ENCODE measurements at places on chromosomes 2 and 18.

GRCh38 chr18:76388891-76389423 is 106.1 kb downstream of the ZNF516 start:
- no peak for DNase-seq

DNA sequence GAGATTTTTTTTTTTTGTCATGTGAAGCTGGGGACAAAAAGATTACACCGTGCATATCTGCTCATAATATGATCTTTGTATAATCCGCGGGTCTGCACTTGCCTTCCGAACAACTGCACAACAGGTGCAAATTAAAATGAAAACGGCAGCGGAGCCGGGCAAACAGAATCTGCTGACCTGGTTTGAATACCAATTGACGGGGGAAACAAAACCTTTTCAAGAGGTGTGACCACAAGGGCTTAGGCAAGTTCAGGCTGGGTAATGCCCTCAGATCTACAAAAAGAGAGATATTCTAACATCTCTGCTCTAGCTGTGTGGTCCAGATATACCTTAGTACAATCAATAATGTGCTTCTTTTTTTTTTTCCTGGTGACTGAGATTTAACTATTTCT is 88.5 kb downstream of the ZEB2 start:
- DNase-seq, result no peak

DNA sequence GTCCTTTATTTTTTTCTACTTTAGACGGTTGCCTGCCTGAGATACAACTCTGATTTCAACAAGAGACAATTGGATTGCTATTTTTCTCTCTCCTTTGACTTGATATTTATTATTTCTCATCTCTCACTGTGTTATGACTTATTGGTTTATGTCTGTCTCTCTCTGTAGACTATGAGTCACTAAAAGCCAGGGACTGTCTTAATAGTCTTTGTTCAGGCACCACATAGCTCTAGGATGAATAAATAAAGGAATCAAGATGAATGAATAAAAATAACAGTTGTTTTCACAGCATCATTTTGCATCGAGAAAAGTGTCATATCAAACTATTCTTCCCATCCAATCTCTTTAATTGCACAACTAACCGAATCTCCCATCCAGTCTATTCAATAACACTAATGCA is 31.4 kb upstream of the CD28 start:
- DNase-seq, result no peak

- no peak for DNase-seq
These were observed 1.9 kb downstream of the DUSP2 start for GRCh38 chr2:96143231-96143847.

DNA sequence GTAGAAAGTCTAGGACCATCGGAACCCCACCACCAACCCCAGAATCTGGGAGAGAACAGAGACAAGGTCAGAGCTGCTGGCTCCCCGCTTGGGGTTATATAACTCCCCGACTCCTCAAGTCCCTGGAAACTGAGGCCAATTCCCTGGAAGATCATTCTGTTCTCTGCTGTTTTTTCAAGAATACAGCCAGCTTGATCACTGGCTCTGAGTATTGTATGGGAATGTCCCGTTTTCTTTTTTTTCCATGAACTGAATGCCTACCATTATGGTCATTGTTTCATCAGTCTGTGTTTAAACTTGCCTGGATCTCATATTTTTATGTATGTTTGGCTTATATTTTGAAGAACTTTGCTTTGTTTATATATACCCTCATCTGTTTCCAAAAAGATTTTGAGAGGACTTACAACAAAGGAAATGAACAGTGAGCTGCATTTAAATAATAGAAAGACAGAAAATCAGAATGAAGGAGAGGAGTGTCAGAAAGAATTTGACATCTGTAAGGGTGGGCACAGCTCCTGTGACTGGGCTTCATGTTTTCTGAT is 90.0 kb upstream of the ALPP start:
- no peak for DNase-seq

DNA sequence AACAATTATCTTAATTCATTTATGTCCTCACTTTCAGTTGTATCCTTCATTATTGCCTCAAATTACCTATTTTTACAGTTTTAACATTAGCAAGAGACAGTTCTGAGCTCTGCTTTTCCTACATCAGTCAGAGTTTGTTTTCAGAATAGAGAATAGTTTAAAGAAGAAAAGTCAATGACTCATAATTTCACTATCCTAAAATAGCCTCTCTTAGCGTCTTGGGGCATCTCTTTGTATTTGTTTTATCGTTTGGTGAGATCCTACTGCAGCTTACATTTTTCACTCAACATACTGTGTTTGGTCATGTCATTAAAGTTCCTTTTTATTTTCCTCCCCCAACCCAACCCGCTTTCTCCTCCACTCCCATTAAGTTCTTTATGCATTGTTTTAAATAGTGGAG is 3.8 kb downstream of the SEC11C start:
- no peak for DNase-seq

GRCh38 chr2:42841344-42841743 is 49.0 kb upstream of the HAAO start:
- no peak for DNase-seq

DNA sequence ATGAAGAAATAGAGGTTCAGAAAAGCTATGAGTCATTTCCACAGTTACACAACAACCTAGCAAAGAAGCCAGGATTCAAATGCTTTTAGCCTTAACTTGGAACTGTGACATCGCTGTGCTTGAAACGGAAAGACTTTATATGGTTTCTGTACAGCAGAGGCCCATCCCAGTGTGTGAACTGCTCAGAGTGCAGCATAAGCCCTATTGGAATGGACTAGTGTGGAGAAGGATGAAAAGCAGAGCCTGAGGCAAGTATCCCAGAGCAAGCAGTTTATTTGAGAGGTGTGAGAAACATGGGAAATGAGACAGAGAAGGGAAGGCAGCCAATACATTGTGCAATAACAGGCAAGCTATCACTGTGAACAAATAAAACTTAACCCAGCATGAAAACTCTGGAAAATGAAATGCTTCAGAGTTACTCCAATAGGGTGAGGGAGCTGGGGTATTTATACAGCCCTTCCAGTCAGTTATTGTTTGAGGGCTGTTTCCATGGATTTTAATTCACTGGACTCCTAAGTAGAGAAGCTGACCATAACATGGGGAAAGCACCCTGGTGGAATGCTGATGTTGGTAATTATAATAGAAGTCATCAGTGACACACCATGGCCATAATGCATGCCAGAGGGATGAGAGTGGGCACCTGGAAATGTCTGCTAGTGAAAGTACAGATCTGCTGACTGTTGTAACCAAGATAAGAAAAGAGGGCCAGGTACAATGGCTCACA is 254.0 kb upstream of the POU3F3 start:
- DNase-seq, result no peak

DNA sequence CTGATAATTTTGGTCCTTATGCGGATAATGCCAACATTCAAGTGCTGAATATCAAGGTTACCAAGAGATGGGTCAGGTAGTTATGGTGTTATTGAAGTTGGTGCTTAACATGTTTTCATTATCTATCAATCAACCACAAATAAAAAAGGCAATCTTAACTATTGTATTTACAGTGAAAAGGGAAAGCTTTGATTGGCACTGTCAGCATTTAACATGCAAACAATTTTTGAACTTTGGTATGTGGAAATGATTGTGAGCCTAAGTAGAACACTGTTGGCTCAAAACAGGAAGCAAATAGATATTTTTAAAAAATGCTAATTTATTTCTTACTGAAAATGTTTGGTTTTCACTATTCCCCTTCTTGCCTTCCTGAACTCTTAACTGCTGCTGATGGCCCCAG is 21.9 kb downstream of the APLF start:
- DNase-seq, result no peak

GRCh38 chr2:222652491-222653255 is 3.2 kb downstream of the FARSB start:
- DNase-seq, result no peak

- no peak for DNase-seq
These were observed 30.4 kb downstream of the MSTN start for GRCh38 chr2:190031969-190032618.

- DNase-seq, result no peak
These were observed 60.0 kb downstream of the IRS1 start for GRCh38 chr2:226739545-226740030.

- no peak for DNase-seq
These were observed 360.4 kb downstream of the SLC4A3 start for GRCh38 chr2:219987830-219988229.

GRCh38 chr2:186486651-186487647 is 889 bp downstream of the ZC3H15 start:
- no peak for DNase-seq

DNA sequence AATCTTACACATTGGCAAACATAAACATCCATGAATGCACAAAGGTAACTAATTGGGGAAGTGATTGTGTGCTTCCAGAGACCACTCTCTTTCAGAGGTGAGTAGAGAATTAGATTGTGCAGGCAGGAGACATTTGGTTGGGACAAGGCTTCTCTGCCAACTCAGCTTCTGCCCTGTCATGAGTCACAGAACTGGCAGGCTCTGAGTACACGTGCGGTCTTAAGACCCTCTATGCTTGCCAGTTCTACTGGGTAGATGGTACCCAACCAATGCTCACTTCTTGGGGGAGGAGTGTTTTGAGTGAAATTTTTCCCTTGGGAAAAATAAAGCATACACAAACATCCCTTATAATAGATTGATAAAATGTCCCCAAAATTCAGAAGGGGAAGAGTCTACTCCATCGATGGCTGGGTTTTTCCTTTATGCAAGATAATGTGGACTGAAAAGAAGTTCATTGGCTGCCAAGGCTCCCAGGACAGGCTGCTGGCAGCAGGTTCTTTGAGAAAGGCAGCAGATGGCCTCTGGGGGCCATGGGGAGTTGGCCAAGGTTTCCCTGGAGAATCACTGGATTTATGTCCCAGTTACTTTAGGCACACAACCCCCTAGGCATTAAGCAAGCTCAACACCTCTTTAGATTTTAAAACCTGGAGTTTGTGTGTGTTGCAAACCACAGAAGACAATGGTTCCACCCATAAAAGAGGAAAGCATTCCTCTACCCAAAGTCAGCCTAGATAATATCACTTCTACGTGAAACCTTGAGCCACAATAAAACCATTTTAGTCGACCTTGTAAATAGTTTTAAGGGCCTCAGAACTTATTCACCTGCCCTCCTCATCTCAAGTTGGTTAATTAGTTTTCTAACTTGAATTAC is 417.0 kb downstream of the TXNL1 start:
- DNase-seq, result no peak

DNA sequence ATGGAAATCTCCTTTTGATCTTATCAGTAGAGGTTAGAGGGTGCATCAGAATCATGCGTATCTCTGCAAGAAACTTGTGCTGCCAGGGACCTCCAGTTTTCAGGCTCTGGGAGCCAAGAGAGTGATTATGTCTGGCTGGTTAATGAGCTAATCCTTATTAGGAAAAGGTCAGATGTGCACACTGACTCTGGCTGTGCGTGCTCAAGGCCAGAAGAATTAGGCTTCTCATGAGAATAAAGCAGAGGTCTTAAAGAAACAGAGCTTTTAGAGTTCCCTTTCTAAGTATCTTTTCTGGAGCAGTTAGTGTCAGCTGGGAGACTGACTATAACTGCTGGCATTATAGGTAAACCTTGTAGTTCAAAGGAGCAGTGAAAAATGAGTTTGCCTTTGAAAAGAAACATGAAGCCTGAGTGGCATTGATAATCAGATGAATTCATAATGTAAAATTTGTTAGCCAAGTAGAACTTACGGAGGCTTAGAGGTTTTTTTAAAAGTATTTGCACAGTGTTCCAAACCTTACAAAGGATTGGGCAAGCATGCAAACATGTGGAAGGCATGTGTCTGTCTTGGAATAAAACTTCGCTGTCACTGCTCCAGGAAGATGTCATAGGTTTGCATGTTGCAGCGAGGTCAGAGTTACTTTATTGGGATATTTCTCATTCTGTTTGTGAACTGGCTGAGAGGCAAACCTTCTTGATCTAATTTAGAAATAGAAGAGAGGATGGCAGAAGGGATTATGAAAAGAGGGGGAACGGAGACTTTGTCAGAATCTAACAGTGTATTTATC is 151.7 kb downstream of the ARHGAP28 start:
- DNase-seq, result no peak

GRCh38 chr2:167980439-167980838 is 267.0 kb downstream of the STK39 start:
- DNase-seq, result no peak

- peak; percentile 61 for DNase-seq
These were observed at the start of gene LRRTM1 for GRCh38 chr2:80303909-80304837. Gene LRRTM1, minus strand, starts transcription at chr2:80304752. Its CDS starts 933 bp downstream, at chr2:80303819.

- DNase-seq, result no peak
These were observed 20.5 kb upstream of the NYAP2 start for GRCh38 chr2:225378984-225379383.

DNA sequence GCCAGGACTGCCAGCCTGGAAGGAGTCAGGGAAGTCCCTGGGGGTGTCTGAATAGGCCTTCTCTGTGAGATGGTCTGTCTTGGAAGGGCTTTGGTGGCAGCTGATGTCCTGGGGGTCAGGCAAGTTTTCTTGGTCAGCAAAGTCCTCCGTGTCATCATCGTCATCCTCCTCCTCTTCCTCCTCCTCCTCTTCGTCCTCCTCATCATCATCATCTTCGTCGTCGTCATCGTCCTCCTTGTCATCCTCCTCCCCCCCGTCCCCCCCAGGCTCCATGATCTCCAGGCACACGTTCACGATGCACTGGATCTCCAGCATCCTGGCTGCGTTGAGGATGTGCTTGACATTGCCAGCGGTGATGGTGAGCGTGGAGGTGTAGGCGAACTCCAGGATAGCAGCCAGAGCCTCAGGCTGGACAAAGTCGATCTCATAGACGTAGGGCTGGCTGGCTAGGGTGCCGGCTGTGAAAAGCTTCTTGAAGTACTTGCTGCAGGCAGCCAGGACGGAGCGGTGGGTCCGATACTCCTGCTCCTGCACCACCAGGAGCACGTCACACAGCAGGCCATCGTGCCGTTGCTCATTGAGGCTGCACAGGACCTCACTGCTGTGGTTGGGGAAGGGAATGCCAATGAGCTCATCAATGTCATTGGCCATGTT is 110.1 kb upstream of the SMAD2 start:
- DNase-seq, result no peak

DNA sequence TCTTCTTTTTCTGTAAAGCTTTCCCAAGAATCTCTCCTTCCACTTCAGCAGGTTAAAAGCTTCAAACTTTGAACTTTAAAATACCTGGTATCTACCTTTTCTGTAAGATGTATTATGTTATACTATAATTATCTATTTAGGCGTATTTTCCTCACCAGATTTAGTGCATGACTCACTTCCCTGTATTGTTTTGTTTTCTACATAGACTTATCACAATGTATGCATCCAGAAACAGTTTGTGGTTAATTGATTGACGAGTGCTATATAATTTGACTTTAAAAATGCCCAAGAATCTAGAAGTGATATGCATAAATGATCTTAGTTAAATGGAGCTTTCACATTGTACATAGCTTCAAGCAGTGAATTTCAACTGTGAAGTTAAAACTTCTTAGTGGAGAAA is 473.9 kb upstream of the CDH2 start:
- DNase-seq, result no peak

DNA sequence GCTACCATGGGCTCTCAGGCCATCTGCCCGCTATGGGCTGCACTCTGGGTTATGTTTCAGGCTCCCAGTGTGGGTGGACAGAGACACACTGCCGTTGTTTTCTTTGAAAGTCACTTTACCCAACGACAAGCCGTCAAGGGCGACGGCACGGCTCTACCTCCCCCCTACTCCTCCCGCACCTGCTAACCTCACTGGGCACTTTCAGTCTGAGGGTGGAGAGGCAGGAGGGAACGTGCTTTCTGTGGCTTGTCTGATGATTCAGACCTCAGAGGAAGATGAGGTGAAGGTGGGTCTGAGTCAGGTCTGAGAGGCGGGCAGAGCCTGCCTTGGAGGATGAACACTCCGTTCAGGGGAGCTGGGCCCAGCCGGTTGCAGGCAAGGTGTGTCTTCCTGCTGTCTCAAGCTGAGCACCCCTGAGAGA is 147.6 kb upstream of the HDAC4 start:
- no peak for DNase-seq
